Right ventricle myocardium inferior (tissue), 1 donor: ENCODE measurements at places on chromosomes 5 and 9. TPM values are rescaled to one million over a fixed set of nuclear protein-coding genes. Genes with fewer than 3 reads are reported as not detected.

Gene ITGA1
- 29.9 TPM for total RNA-seq

Gene DOCK8
- total RNA-seq: 6.1 TPM

GRCh38 chr5:137699336-137700281, 36.3 kb downstream of the KLHL3 start:
- no peak for DNase-seq

DNA sequence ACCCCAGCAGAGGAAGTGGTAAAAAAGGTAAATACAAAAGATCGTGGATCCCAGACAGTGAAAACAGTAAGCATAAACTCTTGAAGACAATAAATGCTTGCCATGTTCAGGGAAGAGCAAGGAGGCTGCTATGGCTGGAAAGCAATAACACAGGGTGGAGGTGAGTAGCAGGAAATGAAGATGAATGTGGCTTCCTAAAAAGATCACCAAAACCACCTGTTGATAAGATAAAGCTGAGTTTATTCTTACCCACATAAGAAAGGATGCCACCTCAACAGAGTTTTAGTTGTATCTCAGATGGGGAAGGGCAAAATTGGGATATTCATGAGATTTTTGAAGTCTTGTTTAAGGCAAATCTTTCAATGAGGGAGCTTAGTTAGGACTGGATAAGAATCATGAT, 273.3 kb downstream of the MSX2 start:
- no peak for DNase-seq

GRCh38 chr5:115459855-115460341, 84.7 kb downstream of the FEM1C start:
- DNase-seq: no peak

Gene ZBED3
- 6.5 TPM for total RNA-seq

- no peak for DNase-seq
These were observed 7.7 kb upstream of the SHISAL2B start for GRCh38 chr5:64682608-64683007.

DNA sequence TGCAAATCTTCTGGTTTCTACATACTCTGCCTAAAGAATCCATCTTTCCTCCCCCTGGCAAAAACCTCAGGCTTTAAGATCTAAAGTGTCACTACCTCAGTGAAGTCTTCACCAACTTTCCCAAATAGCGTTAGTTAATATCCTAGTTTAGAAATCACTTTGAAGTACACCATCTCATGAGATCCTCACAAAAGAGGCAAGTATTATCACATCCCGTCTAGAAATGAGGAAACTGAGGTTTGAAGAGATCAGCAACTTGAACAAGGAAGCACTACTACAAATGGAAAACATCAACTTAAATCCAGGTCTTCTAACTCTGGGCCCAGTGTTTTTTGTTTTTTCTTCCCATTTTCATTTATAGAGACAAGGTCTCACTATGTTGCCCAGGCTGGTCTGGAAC, 4.6 kb downstream of the AP3B1 start:
- DNase-seq: no peak

DNA sequence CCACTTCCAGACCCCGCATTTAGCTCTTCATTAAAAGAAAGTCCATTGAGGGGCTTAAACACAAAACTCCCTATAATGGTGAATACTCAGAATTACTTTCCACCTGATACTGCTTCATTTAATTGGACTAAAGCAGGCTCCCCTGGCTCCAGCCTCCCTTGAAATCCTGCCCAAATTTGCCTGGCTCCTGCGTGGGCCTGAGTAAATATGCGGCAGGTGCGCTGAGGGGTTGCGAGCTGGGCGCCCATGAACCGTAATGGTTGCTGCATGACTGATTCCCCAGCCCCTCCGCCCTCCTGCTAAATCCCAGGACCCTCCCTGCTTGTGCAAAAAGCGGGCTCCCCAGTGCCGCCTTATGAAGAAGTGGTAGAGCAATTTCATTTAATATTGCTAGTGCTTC, 639.7 kb downstream of the BNC2 start:
- no peak for DNase-seq

DNA sequence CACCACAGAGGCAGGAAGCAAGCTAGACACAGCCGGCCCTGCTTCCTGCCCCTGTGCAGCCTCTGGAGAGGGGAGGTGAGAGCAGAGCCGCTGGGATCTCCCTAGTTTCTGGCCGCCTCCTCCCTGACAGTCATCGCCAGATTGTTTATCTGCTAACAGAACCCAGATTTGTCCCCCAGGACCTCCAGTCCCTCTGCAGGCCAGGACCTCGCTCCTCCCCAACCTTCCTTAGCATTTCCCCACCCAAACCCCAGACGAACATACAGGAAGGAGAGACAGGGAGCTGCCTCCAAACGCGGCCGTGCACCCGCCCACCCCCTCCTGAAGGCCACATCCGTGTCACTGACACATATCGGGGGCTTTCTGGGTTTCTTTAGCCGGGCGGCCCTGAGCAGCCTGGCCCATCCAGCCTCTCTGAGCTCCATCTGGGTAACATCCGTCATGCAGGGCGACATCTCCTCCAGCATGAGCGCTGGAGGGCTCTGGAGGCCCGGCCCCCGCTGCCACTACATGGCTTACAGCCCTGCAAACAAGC, 47.5 kb downstream of the DBH start:
- DNase-seq: peak; percentile 85

Gene INVS
- total RNA-seq: 6.9 TPM

- no peak for DNase-seq
These were observed 180.4 kb upstream of the DAB2 start for GRCh38 chr5:39605145-39605544.

DNA sequence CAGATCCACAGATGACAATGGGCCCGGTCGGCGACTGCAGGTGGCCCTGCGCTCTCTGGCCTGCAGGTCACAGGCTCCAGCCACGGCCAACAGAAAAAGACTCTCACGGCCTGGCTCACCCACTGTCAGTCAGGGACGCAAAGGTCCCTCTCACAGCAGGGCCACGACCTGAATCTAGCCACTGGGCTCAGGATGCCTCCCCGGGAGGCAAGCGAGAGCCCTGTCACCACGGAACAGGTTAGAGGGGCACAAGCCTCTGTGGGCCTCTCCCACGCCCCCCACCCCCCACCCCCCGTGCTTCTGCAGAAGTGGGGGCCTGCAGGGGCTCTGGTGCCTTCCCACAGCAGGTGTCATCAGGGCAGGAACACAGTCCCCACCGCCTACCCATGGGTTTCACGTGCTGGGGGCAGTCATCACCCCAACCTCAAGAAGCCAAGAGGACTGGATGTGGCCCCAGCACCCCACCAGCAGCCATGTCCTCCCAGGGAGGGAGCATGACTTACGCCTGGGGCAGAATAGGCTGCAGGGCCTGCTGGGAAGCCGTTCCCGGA, 17.3 kb upstream of the EGFL7 start:
- DNase-seq: no peak

- no peak for DNase-seq
These were observed 128.6 kb upstream of the ACOT12 start for GRCh38 chr5:81522571-81522970.

- no peak for DNase-seq
These were observed 212.7 kb upstream of the PIK3R1 start for GRCh38 chr5:68002836-68003235.

GRCh38 chr5:108911055-108911454, 163.4 kb downstream of the FER start:
- no peak for DNase-seq

- no peak for DNase-seq
These were observed 46.9 kb downstream of the C9orf50 start for GRCh38 chr9:129573977-129574376.

- no peak for DNase-seq
These were observed 83.9 kb downstream of the TMEM174 start for GRCh38 chr5:73256862-73257261.
